Esophagus squamous epithelium (tissue), 5 donors: ENCODE measurements at places on chromosomes 6 and 20. TPM values are rescaled to one million over a fixed set of nuclear protein-coding genes. Genes with fewer than 3 reads are reported as not detected.

Gene ARMH2
- total RNA-seq, result not detected

Gene BAK1
- 26.2 TPM for total RNA-seq

Gene C20orf141
- not detected for total RNA-seq

DNA sequence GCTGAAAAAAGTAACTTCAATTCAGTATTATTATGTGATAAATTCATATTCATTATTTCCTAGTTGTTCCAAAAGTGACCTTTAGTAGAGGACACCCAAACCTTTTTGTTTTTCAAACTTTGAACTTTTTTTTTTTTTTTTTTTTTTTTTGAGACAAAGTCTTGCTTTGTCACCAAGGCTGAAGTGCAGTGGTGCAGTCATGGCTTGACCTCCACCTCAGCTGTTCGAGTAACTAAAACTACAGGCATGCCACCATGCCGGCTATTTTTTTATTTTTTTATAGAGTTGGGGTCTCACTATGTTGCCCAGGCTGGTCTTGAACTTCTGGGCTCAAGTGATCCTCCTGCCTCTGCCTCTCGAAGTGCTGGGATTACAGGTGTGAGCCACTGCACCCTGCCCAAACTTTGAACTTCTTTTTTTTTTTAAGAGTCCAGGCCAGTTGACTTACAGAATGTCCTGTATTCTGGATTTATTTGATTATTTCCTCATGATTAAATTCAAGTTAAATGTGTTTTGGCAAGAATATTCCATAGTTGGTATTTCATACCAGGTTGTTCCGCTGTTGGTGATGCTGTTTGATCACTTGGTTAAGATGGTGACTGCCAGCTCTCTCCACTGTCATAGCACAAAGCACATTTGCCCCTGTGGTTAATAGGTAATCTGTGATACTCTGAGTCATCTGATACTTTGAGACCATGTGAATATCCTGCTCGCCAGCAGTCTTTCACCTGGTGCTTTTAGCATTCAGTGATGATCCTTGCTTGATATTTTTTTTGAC lies 48.0 kb downstream of the VAPB start:
- DNase-seq, result no peak

DNA sequence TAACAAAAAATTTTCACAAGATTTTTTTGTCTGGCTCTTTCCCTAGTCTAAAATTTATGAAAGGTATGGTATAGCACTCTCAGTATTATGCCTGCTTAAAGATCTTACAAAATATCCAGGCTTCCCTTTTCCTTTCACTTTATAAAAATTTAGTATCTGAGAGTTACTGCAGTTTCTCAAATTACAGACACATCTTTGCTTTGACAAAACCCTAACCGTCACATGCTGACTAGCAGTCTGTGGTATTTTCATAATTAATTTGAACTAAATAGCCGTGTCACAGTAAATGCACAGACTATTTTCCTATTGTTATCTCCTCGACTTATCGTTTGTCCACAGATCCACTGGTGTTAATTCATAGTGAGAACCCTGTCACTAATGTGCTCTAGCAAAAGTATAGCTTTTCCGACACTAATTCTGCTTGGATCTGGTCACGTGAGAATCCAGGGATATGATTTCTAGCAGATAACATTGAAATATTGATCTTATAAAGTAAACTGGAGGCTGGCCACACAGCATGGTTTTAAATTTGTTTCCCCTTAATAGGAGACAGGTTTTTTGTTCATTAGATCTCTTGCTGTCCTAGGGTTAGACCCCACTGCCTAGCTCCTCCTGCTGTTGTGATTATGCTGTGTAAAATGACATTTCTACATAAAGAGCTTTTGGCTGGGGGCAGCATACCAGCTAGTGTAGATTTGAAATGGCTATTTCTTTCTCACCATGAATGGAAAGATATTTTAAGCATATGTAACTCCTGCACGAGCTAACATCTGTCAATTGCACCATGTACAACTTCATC lies 340.6 kb upstream of the SASH1 start:
- no peak for DNase-seq

DNA sequence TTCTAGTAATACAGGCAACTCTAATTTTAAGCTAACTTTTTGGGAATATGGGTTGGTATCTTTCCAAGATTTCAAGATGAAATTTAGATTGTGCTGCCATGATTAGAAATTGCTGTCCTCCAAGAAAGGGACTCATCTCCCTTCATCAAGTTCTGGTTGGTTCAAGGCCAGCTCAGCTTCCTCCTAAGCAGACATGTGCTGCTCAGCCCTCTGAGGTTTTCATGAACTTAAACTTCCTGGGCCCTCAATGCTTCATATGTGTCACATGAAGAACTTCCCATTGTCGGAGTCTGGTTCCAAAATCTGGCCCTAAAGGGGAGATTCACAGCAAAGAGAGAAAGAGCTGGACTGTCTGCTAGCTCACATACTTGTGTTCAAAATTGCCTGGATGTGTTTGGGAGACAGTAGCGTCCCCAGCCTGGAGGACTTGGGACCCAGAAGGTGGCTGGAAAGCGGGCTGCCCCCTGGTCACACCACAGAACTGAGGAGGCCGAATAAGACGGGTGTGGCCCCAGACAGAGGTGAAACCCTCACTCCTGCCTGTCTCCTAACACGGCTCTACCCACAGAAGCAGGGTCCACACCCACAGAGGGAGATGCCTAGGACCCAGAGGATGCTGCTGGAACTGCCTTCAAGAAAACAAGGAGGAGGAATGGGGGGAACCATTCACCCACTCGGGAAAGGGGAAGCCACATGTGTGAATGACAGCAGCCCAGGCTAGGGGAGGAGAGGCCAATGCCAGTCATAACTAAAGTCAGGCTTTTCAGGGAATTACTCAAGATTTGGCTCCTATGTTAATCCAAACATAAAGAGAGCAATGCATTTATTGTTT lies 54.3 kb upstream of the GPR31 start:
- DNase-seq, result no peak

DNA sequence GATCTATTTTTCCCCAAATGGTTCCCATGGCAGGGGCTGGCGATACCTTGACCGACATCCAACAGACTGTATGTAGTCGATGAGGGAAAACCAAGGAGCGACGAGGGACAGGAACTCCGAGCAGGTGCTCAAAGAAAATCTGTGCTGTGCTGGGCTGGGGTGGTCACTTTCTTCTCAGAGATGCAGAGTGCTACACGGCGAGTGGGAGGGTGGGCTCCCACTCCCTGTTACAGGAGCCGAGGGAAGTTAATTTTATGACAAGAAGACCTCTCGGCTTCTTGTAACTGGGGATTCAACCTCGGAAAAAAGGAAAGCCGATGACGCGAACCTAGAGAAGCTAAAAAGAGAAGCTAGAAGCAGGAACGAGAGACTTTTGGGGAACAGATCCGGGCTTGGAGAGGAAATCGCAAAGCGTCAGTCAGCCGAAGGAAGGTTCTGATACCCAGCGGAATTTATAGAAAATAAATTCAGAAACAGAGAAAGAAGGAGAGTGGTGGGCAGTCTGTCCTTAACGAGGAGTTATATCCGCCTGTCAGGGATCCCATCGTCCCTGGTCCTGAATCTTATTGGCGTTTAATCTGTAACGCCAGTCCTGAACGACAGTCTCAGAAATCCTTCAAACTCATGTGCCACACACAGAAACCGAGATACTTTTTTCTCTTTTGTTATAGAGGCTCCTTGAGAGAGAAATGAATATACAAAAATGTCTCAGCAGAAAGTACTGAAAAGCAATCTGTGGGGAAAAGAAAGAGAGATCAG lies 84.6 kb upstream of the ZNF322 start:
- DNase-seq, result no peak

- DNase-seq, result no peak
Measured at GRCh38 chr6:139540276-139540675, 165.8 kb upstream of the CITED2 start.

DNA sequence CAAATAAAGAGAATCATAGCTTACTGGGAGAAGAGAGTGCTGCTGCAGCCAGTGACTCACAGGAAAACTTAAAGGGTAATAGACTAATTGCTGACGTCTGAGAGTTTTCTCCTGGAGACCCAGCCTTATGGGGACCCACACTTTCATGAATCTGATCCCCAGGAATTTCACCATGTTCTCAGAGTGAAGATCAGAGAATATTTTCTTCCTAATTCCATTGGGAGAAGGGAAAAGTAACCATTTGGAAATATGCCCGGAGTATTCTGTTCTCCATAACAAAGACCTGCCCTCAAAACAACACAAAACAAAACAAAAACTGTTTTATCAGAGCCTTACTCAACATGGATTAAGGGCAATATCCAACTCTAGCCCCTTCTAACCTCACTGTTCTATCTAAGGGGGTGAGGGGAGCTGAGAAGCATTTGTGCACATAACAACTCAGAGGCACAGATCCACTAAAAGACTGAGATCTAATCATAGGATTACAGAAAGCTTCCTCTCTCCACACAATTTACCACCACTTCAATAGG lies 168.2 kb upstream of the SSTR4 start:
- no peak for DNase-seq

DNA sequence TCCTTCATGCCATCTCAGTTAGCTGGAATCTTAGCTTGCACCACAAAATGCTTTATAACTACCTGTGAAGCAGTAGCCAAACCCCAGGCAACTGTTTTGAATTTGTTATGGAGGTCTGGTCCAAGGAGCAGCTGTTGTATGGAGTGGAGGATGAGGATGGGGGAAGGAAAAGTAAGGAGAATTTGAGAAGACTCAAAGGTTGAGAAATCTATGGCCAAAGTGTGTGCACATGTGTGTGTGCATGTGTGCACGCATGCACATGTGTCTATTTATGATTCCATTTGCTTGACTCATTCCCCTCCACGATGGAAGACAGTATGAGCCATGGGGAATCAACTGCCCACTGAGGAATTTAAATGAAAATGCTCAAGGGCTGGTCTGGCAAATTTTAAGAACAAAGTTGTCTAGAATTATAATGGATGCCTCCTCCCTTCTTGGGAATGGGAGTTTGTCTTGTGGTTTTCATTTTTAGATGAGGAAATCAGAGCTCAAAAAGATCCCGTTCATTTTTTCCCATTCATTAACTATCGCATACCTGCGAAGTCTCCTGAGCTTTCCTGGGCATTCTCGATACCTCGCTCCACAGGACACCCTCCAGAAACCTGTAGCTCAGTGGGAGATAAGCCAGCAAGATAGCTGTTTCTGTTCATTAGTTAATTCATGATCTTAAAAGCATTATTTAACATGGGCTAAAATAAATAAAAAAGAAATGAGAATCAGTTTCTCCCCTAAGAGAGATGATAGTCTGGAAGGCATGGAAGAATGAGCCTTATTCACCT lies 152.3 kb upstream of the NEDD9 start:
- no peak for DNase-seq

DNA sequence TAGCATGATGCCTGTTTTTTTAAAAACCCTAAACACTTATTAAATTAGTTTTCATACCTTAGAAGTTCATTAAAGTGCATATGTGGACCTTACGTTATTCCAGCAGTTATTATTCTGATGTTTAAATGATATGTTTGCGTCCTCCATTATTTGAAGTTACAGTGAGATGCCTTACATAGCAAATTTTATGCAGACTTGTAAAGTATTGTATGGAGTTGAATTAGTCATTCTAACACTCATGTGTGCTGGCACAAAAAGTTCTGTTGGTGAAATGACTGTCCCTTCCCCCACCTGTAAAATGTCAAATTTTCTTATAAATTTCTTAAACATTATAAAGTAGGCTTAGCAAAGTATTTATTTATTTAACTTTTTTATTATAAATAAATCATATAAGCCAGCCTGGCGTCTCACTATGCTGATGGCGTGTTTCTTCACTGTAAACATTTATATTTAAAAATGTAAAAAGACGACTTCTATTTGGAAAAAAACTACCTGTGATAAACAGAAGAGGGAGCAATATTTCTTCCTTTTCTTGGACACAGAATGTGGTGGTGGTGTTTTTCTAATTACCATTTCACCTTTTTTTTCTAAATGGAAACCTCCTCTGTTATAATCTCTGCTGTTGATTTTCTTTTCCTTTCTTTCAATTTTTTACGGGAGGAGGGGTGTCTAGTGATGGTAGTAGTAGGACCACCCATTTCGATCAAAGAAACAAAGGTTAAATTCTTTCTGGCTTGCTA lies 155.4 kb downstream of the RFPL4B start:
- DNase-seq, result no peak

DNA sequence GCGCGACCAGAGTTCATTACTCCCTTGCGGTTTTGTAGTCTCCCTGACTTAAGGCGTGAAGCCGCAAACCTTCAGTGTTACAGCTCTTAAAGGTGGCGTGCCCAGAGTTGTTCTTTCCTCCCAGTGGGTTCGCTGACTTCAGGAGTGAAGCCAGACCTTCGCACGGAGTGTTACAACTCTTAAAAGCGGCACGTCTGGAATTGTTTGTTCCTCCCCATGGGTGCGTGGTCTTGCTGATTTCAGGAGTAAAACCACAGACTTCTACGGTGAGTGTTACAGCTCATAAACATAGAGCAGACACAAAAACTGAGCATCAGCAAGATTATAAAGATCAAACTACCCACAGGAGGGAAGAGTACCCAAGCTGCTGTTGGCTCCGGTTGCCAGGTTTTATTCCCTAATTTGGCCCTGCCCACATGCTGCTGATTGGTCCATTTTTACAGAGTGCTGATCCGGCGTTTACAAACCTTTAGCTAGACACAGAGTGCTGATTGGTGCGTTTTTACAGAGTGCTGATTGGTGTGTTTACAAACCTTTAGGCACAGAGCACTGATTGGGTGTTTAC lies 10.4 kb downstream of the TMEM14C start:
- DNase-seq, result no peak

DNA sequence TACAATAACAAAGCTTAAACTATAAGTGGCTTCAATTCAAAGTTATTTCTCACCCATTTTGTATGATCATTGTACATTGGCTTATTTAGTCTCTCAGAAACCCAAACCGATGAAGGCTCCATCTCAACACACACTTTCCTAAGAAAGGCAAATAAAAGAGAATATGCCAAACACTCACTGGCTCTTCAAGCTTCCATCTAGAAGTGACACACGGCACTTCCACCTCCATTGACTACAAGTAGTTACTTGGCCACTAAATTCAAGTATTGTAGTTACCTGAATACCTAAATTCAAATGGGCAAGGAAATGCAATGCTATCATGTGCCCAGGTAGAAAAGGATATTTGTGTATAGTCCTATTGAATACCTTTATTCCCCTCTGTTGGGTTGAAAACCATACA lies 170.6 kb downstream of the OGFRL1 start:
- DNase-seq, result no peak

- DNase-seq, result no peak
Measured at GRCh38 chr6:17478223-17478907, 85.0 kb downstream of the CAP2 start.

- DNase-seq, result no peak
Measured at GRCh38 chr20:16740365-16741072, 7.6 kb upstream of the OTOR start.
